ENCODE measurements at places on chromosomes 4 and X. TPM values are rescaled to one million over a fixed set of nuclear protein-coding genes. Genes with fewer than 3 reads are reported as not detected.

Gene CNKSR2
- total RNA-seq, result 13.2 TPM

Gene TSPAN5
- total RNA-seq, result 30.8 TPM

Gene TASL
- total RNA-seq, result 0.25 TPM

Gene F8A3
- total RNA-seq, result 20.8 TPM

Gene RAB41
- 4.3 TPM for total RNA-seq

Gene ARR3
- total RNA-seq, result not detected

Gene ZNF41
- 8.3 TPM for total RNA-seq

Gene BST1
- total RNA-seq, result 1.6 TPM

GRCh38 chrX:11040405-11040804 is 70.7 kb upstream of the HCCS start:
- DNase-seq, result no peak

DNA sequence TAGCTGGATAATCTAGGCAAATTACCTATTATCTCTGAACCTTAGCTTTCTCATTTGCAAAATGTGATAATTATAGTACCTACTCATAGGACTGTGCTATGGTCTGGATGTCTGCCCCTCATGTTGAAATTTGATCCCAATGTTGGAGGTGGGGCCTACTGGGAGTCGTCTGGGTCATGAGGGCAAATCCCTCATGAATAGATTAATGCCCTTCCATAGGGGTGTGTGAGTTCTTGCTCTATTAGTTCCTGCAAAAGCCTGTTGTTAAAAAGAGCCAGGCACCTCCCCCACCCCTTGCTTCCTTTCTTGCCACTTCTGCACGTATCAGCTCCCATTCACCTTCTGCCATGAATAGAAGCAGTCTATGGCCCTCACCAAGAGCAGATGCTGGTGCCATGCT is 73.9 kb downstream of the SERTM2 start:
- DNase-seq, result no peak

DNA sequence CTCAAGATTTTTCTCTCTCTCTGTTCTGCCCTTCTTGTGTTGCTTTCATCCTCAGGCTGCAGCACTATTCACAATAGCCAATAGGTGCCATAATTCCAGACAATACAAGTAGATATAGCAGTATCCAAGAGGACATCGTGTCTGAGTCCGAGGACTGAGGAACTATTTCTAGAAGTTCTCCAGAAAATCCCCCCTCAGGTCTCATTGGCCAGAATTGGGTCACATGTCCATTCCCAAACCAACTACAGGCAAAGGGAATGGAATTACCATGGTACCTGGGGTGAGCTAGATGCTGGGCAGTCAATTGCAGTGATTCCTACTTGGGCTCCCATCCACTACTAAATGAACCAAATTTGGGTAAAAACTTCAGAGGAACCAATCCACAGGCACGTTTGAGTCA is 301.9 kb upstream of the RASGEF1B start:
- no peak for DNase-seq

- no peak for DNase-seq
Measured at GRCh38 chrX:121641560-121641959, 594.1 kb downstream of the GLUD2 start.

GRCh38 chr4:84956014-84956413 is 10.5 kb downstream of the WDFY3 start:
- no peak for DNase-seq

DNA sequence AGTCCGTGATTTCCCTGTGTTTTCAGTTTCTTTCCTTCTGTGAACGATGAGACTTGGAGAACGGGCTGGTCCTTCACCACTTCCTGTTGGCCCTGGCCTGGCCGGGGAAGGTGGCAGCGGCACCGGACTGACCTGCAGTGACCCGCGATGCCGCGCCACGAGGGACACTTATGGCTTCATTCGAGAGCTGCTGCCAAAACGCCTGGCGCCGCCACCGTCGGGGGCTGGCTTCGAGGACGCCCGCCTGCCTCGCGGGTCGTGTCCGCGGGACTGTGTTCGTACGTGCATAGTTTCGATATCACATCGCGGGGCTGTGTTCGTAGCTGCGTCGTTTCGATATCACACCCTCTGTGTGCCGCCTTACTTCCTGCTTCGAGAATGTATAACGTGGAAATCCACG is 7.5 kb upstream of the UVSSA start:
- DNase-seq, result no peak

- DNase-seq, result no peak
Measured at GRCh38 chr4:173189117-173189693, 20.6 kb downstream of the GALNT7 start.

DNA sequence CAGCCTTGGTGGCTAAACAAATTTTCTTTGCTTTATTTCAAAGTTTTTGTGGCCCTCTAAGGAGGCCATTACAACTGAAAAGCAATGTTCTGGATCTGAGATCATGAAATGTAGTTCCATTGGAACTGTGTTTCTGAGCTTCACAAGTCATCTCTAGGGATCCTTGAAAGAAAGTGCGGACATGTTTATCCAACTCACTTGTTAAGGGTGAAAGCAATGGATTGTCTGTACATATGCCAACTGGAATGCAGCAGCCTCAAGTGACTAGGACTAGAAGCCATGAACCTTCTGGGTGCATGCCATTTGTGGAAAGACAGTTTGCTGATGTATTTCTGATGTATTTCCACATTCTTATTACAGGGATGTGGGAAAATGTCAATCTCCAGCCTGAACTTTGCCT is 36.7 kb upstream of the KLHL13 start:
- DNase-seq, result no peak

GRCh38 chr4:3708103-3708510 is 58.1 kb upstream of the ADRA2C start:
- DNase-seq, result peak; percentile 30

GRCh38 chr4:28357990-28358389 is 1497.3 kb downstream of the STIM2 start:
- DNase-seq, result peak; percentile 13

GRCh38 chrX:105323928-105324327 is 103.4 kb upstream of the TEX13A start:
- DNase-seq, result no peak

Measured in testis (tissue), 5 donors.